ENCODE measurements at places on chromosomes 7 and 10. TPM values are rescaled to one million over a fixed set of nuclear protein-coding genes. Genes with fewer than 3 reads are reported as not detected.

Gene PRPS1L1
- not detected for total RNA-seq

Gene CHST15
- total RNA-seq = 0.36 TPM

Gene HKDC1
- total RNA-seq = 0.40 TPM

Gene DRGX
- total RNA-seq = not detected

Gene CALML5
- not detected for total RNA-seq

Gene DYDC2
- total RNA-seq = not detected

Gene RNF148
- total RNA-seq = not detected

Gene FAM180A
- not detected for total RNA-seq

Gene TLX1
- total RNA-seq = not detected
